ENCODE measurements at places on chromosomes 4 and X. TPM values are rescaled to one million over a fixed set of nuclear protein-coding genes. Genes with fewer than 3 reads are reported as not detected.

DNA sequence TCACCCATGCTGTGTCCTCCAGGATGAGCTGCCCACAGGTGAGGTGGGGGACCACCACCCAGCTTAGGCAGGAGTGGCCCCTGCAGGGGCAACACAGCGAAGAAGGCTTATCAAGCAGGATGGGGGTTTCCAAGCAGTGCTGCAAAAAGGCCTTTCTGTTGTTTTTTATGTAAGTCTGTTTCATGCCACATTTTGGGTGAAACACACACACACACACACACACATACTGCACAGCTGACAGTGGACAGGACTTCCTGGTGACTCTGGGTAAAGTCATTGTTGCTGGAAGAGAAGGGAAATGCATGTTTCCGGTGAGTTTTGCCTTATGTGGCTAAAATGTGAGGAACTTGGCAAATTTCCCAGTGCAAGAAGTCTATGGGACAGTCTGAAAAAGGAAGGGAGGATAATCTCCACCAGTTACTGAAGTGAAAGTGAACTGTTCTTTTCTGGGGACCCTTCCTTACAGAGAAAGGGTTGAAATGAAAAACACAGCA is 119.2 kb downstream of the IRF2 start:
- DNase-seq: peak; percentile 89

Gene GAGE13
- not detected for total RNA-seq

Gene SPANXA1
- total RNA-seq: not detected

DNA sequence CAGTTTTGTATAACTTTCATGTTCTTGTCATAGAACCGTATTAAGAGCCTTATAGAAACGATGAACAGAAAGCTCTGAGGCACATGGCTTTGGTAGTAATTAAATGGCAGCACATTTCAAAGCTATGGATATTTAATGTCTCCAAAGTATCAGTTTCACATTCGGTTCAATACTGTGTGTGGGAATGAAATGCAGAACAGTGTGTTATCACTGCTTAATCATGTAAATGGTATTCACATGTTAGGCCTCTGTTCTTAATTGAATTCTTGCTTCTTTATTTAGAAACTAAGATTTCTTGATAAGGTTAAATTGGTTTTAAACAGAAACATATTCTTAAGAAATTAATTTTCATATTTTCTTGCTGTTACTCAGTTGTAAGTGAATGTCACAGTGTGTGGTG is 701.0 kb upstream of the PITX2 start:
- peak; percentile 13 for DNase-seq

- DNase-seq: peak; percentile 50
Measured at GRCh38 chr4:54063229-54063628, 1.2 kb downstream of the CHIC2 start.

DNA sequence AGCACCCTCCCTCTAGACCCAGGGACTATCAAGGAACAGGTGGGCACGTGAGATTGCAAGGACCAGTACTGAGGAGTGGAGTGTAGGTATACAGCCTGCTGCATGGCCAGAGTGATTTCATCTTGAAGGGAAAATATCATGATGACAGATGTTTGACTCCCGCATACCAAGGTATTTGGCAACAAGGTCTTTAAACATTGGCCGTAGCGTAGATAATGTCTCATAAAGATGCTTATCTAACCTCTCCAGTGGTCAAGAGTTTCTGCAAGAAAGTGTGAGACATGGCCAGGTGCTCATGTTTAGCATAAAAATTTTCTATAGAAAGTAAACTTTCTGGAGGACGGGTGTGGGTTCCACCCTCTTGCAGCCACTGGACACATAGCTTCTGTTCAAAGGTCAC is 18.7 kb upstream of the ZNF630 start:
- peak; percentile 18 for DNase-seq

DNA sequence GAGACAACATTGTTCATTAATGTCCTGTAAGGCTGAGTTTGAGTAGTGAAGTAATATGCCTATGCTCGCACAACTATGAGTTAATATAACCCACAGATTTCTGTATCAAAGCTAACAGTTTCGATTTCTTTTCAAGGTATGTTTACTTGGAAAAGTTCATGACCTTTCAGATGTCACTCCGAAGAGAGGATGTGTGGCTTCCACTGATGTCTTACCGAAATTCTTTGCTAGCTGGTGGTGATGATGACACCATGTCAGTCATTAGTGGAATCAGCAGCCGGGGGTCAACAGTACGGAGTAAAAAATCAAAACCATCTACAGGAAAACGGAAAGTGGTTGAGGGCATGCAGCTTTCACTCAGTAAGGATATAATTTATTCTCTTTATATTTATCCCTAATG is 124.9 kb downstream of the STAG2 start:
- no peak for DNase-seq

DNA sequence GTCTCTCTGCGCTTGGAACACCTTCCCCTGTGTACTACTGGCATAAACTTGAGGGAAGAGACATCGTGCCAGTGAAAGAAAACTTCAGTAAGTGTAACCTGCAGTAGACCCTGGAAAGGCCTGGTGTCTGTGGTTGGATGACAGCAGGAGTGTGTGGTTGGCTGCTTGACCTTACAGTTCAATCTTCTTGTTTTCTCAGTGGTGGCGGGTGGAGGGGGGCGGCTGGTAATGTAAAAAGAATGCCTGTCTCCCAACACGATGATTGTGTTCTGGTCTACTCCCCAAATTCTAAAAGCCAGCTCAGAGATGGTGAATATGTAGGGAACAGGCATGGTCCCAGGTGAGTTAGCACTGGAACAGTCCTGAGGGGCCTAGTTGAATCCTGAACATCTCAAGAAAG is 18.6 kb downstream of the PSMD10 start:
- DNase-seq: no peak

Gene SCML2
- total RNA-seq: 1.7 TPM

Gene CNKSR2
- 4.7 TPM for total RNA-seq

GRCh38 chr4:152309418-152309817 is 226.5 kb downstream of the FBXW7 start:
- DNase-seq: no peak

Gene SPATA18
- 18.1 TPM for total RNA-seq

- DNase-seq: peak; percentile 34
Measured at GRCh38 chr4:186554539-186554913, 841 bp downstream of the MTNR1A start.

- no peak for DNase-seq
Measured at GRCh38 chr4:21722157-21722839, 226.3 kb downstream of the KCNIP4 start.

DNA sequence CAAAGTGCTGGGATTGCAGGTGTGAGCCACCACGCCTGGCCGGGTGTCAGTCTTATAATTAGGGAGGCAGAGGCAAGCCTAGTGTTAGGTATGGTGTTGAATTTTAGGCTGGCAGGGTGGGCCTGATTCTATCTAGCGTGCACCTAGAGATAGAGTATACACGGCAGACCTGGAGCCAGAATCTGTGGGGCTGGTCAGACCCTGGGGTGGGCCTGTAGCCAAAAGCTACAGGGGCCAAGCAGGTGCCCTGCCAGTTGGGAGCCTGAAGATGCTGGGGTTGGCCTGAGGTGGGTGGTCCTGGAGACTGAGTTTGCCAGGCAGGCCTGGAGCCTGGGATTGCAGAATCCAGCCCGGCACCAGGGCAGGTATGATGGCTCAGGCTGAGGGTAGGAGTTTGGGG is 1580.3 kb downstream of the ARAP2 start:
- DNase-seq: no peak

DNA sequence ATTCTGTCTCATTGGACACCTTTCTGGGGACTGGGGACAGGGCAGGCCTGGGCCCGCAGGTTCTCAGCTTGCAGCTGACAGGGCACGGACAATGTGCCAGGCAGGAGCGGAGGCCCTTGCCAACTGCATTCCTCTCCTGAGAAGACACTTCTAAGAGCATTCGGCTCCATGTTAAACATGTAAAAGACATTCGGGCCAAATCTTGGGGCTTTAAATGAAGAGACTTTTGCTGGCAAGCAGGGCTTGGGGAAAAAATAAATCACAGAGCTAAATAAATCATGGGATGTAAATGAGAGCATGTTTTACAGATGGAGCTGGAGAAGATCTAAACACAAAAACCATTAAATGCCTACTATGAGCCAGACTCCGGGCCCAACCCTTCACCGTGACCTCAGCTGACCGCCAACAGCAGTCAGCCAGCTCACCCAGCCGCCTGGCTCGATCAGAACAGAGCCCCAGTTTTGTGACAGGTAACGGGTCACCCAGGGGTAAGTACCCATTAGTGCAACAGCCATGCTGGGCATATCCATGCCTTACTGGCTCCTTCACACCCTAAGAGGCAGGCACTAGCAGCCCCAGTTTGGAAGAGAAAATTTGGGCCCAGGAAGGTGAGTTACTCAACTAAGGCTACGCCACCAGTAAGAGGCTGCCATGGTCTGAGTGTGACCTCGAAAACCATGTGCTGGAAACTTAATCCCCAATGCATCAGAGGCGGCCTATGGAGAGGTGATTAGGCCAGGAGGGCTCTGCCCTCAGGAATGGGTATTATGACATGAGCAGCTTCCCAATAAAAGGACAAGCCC is 14.7 kb downstream of the WDR1 start:
- no peak for DNase-seq

- peak; percentile 3 for DNase-seq
Measured at GRCh38 chr4:86557526-86557925, 36.6 kb upstream of the PTPN13 start.

DNA sequence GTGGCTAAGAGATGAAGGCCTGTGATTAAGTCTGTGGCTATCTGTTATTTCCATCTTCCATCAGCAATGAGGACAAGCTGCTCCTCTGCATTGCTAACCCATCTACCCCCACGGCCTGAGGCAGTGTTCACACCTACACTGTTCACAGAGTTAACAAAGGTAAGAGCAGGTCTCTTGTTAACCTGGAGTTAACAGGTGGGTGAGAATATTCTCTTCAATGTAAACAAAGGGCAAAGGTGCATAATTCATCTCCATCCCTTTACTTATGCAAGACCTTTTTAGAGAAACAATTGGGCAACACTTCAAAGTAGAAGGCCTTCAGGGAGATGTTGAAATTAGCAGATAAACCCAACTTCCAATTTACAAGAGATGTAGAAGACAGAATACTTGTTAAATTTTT is 2.8 kb downstream of the SLC35A2 start:
- DNase-seq: no peak

- DNase-seq: no peak
Measured at GRCh38 chr4:80713409-80713808, 317.1 kb upstream of the BMP3 start.

Data from fibroblast of villous mesenchyme (primary cell).